ENCODE measurements at places on chromosomes 16 and 17.

GRCh38 chr17:8821446-8822105 lies 22.4 kb upstream of the MFSD6L start:
- no peak for DNase-seq

GRCh38 chr17:8700546-8700945 lies 44.1 kb downstream of the CCDC42 start:
- no peak for DNase-seq

- peak; percentile 75 for DNase-seq
Observed at GRCh38 chr17:30961209-30962188, 9.3 kb upstream of the RNF135 start.

DNA sequence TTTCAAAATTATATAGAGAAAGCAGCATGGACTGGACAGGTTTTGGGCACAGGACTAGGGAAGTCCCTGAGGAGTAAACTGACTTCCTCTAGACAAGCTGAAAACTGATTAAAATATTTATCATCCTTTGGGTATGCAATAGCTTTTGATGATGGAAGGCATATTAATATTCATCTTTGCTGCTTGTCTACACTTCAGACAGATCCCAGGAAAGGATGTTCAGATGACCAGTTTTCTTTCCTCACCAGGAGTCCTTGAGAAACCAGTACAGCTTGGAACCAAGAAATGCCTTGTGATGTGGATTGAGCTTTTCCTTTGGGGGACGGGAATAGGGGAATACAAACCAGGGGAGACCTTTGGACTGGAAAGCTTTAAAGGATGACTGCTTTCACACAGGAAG lies 195.5 kb downstream of the FTO start:
- DNase-seq = no peak

DNA sequence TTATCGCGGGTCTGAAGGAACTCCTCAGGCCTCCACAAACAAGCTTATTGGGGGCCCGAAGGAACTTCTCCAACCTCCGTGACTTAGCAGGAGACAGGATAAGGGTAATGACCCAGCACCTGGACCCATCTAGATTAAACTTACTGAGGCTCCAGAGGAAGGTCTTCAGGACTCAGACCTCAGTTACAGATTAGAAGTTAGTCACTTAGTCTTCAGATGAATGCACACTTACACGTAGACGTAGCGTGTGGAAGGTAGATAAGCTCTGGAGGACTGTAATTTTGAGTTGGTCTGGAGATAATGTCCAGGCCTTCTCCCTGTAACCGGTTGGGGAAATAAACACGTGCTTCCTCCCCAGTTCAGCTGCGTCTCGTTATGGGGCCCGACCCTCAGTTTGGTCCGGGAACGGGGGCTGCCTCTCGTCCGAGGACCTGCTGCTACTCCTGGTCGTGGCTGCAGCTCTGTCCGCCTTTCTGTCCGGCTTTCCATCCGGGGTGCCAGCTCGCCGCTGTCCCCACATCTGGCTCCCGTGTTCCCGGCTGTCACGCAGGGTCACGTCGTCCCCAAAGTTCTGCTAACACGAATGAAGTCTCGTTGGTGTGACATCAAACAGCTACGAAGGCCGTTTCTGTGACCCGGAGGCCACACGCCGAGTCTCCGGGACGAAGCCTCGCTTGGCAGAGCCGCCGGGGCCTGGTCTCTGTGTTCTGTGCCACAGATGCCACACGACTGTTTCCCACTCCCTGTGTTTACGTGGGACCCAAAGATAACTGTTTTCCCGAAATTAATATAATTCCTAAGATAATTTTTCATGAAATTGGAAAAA lies 11.8 kb upstream of the SECTM1 start:
- no peak for DNase-seq

GRCh38 chr17:2237950-2238349 lies 65.6 kb downstream of the SMG6 start:
- no peak for DNase-seq

GRCh38 chr17:50217591-50217990 lies 16.2 kb upstream of the COL1A1 start:
- no peak for DNase-seq

DNA sequence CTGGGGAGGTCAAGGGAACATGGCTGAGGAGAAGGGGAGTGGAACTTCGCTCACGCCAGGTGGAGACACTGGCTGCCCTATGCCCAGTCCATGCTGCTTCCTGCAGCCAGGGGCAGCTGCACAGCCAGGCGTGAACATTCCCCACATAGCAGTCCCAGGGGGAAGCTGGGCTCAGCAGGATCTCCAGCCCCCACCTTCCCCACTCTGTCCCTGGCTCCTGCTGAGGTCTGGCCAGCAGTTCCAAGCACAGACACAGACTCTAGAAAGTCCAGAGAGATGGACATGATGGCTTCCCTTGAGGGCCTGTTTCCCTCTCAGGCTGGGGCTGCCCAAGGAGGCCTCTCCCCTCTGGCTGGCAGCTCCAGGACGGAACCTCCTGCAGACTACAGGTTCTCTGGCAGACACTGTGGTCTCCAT lies 9.3 kb downstream of the JUP start:
- DNase-seq = no peak

DNA sequence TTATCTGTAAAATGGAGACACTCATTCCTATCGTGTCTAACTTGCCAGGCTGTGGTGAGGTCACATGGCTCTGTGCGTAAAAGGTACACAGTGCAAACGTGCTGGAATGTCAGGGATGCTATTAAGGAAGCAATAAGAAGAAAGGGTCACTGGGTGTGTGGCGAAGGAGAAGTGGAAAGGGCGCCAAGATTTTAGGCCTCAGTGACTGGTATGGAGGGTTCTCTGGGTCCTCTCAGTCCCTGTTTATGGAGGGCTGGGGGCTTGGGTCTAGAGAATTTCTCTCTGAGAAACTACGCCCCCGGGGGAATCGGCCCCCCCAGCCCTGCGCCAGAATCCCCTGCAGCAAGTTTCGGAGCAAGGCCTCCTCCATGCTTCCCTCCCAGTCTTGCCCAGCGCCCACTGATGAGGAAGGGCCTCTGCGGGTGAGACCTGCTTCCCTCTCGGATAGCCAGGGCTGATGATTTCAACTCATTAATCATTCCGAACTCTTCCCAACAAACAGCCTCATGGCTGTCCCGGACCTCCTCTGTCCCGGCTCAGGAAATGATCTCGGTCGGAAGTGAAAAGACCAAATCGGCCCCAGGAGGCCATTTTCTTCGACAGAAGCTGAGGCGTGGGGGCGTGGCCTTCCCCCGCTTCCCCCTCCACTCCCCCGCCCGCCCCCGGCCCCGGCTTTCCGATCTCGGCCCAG lies 1.2 kb upstream of the HEXIM1 start:
- no peak for DNase-seq

DNA sequence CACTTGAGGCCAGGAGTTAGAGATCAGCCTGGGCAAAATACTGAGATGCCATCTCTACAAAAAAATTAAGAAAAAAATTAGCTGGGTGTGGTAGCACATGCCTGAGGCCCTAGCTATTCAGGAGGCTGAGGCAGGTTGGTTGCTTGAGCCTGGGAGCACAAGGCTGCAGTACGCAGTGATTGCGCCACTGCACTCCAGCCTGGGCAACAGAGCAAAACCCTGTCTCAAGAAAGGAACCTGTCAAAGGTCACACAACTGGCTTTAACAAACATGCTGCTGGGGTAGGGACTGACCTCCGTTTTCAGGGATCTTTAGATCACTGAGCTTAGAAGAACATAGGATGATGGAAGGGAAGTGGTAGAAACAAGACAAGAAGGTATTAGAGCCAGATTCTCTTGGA lies 95.0 kb downstream of the IRX3 start:
- no peak for DNase-seq

DNA sequence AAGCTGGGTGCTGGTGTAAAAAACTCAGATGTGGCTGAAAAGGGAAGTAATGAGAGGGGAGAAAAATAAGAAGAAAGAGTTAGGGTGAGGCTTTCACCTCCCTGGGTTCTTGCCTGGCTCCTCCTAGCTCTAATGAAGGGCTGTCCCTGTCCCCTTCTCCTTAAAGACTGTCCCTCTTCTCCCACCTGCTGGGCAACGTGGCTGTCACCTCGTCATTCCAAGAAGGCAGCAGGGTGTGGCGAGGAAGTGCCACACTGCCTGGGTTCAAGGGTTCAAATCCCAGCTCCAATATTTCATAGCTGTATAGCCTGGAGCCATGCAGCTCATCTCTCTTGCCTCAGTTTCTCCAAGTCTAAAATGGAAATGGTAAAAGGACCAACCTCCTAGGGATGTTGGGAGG lies 122.5 kb upstream of the CACNG5 start:
- DNase-seq = no peak

GRCh38 chr16:50607447-50607846 lies 59.3 kb downstream of the NKD1 start:
- DNase-seq = no peak

- no peak for DNase-seq
Observed at GRCh38 chr16:1357906-1358566, 6.3 kb downstream of the GNPTG start.

DNA sequence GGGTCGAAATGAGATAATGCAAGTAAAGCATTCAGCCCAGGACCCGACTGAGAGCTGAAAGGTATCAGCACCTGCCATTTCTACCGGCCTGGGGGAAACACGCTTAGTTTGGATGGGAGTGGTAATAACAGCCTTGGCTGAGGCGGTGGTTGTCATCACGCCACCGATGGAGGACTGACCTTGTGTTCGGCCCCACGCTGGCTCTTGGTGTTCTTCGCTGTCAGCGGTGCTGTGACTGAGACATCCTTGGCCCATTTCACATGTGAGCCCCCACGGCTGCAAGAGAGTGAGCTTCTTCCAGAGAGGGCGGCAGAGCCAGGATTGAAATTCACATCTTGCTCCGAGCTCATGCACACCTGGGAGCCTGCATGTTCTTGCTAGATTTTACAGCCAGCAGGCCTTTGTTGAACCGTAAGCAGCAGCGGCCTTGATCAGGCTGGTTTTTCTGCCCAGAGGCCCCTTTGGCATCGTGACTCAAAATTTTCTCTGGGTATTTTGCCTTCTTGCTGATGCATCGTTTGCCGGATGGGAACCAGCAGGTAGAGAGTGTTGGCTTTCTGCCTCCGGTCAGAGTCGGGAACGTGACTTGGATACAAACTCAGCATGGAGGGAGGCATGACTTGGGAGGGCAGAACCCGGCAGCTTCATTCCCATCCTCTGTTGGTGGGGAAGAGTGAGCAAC lies 341.5 kb downstream of the SNX29 start:
- DNase-seq = no peak

DNA sequence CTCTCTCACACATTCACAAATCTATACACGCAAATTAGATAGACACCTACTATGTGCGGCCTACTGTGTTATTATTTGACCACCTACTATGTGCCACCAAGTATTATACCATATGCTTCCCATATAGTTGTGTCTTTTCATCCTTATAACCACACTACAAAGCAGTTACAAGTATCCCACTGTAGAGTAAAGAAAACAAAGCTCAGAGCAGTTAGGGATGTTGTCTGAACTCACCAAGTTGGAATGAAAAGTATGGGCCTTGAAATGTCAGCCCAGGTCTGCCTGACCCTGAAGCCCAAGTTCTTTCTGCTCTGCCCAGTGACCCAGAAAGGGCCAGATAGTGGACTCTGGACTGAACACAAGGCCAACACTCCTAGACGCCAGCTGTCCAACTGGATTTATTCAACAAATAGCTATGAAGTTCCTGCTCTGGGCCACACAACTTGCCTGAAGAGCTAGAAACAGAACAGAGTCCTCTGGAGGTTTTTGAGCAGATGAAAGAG lies 8.5 kb downstream of the KRT37 start:
- DNase-seq = no peak

- no peak for DNase-seq
Observed at GRCh38 chr16:79369796-79370195, 230.7 kb downstream of the MAF start.

- no peak for DNase-seq
Observed at GRCh38 chr16:85037050-85037410, 9.4 kb downstream of the KIAA0513 start.

DNA sequence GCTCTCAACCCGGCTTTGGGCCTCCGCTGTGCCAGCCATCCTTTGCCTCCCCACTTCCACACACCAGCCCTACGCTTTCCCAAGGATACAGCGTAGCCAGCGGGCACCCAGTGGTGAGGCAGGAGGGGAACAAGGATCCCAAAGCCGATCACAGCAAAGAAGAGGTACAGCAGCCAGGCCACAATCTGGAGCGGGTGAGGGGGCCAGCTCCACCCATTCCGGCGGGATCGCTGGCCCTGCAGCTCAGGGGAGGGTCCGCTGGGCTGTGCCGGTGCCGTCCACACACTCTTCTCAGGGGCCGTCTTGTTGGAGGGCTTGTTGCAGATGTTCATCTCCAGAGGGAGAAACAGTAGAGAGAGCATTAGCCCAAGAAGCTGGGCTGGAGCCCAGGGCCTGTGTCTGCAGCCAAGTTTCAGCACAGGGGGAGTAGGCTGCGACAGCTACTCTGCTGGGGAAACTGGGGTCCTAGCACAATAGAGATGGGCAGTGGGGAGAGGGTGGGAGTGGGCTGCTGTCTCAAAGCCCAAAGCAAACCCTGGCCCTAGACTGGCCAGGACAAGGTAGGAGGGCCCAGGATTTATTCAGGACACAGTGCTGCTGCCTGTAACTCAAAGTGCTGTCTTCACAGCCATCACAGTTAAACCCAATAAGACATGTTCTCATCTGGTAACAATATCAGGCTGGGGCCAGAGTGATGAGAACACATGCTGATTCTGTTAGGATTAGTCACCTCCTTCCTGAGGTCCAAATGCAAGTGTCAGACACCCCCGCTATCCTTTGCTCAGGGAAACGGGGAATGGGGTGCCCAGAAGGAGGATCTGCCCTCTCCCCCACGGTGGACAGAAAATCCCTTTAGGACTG lies 9.9 kb downstream of the ZDHHC1 start:
- no peak for DNase-seq

- DNase-seq = no peak
Observed at GRCh38 chr17:70905796-70906195, 736.5 kb downstream of the KCNJ2 start.

DNA sequence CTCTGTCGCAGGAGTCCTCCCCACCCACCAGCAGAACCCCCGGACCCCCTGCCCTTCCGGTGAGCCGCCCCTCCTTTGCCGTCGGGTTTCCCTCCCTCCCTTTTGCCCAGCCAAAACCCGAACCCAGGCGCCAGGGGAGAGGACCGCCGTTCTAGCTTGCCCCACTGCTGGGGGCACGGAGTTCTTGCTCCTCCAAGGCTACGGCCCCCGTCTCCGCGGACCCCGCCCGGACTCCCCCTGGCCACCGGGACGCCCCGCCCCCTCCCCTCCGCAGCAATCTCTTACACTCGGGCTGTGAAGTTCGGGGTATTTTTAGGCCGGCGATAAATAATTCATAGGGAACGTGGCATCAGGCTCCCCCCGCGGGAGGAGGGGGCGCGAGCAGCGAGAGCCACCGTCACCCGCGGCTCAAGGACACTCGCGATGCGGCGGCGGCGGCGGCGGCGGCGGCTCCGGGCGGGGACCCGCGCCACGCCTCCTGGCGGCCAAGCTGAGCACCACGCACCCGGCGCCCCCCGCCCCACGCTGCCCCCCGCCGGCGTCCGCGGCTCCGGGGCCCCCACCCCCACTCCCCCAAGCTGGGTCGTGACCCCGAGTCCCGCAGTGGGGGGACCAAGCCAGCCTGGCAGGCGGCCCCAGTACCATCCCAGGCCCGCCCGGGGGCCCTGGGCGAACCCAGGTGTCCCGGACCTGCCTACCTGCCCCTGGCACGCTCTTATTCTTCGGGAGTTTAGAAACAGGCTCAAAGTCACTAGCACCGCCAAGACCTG lies at the start of gene GRIN2C:
TSS of gene GRIN2C (minus strand) at position 427 of the 770 bp plus-strand sequence. CDS start 4,793 bp downstream, outside the sequence.
- DNase-seq = no peak

GRCh38 chr17:80666867-80667266 lies 122.2 kb downstream of the RPTOR start:
- no peak for DNase-seq

- no peak for DNase-seq
Observed at GRCh38 chr17:39212841-39213480, 12.8 kb downstream of the STAC2 start.

- DNase-seq = no peak
Observed at GRCh38 chr17:29862951-29863350, 67.1 kb downstream of the SSH2 start.

GRCh38 chr16:53528797-53529196 lies 25.8 kb upstream of the AKTIP start:
- DNase-seq = no peak

Data from MM.1S (cell line).